DMS79 treated with DMSO at 0.1 percent for 48 hours (cell line): ENCODE measurements at places on chromosomes 3 and 15.

DNA sequence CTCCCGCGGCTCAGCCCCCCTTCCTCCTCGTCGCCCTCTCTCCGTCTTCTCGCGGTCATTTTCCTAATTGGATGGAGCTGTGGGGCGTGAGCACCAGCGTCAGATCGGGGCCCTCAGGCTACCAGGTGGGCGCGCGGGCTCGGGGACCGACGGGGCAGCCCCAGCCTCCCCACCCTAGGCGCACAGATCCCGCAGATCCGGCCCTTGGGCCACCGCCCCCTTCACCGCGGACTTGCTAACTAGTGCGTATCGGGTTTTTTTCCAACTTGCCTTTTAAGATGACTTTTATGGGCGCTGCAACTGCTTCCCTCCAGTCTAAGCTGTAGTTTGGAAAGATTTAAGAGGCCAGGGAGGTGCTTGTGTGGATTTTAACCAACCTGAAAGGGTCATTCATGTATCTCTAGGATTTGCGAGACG, 1.3 kb downstream of the ZNF710 start:
- DNase-seq, result peak; percentile 14

- peak; percentile 99 for DNase-seq
Observed at GRCh38 chr3:134911586-134912548, 116.8 kb downstream of the EPHB1 start.

- peak; percentile 2 for DNase-seq
Observed at GRCh38 chr3:10950476-10951294, 41.9 kb upstream of the SLC6A1 start.

DNA sequence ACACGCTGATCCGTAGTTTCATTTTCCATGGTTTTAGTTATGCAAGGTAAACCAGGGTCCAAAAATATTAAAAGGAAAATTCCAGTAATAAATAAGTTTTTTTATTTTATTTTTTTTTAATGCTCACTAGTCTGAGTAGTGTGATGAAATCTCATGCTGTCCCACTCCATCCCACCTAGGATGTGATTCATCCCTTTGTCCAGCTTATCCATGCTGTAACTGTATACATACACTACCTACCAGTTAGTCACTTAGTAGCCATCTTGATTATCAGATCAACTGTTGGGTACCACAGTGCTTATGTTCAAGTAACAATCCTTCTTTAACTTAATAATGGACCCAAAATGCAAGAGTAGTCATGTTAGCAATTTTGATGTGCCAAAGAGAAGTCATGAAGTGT, 75.2 kb downstream of the ESYT3 start:
- no peak for DNase-seq

GRCh38 chr15:67927501-67928168, 87.8 kb upstream of the RNU6-1 start:
- peak; percentile 72 for DNase-seq

DNA sequence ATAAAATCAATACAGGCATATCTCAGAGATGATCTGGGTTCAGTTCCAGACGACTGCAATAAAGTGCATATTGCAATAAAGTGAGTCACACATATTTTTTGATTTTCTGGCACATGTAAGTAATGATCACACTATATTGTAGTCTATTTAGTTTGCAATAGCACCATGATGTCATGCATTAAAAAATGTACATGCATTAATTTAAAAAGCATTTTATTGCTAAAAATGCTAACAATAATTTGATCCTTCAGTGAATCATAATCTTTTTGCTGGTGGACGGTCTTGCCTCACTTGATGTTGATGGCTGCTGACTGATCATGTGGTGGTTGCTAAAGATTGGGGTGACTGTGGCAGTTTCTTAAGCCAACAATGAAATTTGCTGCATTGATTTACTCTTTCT, 511.1 kb downstream of the OTOL1 start:
- DNase-seq, result no peak

DNA sequence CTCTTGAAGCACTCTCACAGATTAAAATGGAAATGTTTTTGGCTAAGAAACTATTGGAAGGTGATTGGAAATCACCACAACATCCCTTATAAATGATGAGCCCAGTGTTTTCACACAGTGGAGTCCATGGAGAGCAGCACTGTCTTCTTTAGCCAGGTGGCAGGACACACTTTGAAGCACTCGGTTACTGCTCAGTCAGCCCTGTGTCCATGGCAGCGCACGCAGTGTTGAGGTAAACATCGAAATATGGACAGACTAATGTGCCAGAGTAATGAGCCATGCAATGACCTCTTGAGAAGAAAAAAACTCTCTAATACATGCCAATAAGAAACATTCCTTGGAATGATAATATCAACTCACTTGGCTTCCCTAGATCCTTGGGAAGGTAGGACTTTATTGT, 66.6 kb downstream of the TGFBR2 start:
- no peak for DNase-seq

DNA sequence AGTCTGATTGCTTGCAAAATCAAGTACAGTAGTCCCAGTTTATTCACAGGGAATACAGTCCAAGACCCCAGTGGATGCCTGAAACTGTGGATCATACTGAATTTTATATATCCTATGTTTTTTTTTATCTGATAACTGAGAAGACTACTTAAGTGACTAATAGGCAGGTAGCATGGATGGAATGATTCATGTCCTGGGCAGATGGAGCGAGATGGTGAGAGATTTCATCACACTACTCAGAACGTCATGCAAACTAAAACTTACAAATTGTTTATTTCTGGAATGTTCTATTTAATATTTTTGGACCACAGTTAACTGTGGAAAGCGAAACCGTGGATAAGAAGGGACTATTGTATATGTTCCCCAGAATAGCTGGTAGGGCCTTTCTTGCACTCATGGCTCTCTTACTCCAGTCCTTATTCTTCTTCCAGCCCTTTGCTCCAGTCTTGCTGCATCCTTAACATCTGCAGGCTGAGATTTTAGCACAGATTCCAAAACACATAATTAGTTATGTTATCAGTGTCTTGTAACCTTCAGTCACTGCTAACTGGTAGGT, 290.0 kb downstream of the ADAMTSL3 start:
- no peak for DNase-seq

DNA sequence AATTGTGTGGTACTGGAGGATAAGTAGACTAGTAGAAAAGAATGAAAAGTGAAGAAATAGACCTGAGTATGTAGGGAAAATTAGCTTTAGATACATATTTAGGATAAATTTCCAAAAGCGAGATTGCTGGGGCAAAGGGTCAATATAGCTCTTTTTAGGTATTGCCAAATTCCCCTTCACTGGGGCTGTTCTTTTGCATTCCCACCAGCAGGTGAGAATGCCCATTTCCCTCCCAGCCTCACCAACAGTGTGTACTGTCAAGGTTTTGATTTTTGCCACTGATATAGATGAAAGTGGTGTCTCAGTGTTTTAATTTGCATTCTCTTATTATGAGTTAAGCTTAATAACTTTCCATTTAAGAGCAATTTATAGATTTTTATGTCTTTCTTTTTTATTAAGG, 35.7 kb upstream of the BHLHE40 start:
- DNase-seq, result no peak

DNA sequence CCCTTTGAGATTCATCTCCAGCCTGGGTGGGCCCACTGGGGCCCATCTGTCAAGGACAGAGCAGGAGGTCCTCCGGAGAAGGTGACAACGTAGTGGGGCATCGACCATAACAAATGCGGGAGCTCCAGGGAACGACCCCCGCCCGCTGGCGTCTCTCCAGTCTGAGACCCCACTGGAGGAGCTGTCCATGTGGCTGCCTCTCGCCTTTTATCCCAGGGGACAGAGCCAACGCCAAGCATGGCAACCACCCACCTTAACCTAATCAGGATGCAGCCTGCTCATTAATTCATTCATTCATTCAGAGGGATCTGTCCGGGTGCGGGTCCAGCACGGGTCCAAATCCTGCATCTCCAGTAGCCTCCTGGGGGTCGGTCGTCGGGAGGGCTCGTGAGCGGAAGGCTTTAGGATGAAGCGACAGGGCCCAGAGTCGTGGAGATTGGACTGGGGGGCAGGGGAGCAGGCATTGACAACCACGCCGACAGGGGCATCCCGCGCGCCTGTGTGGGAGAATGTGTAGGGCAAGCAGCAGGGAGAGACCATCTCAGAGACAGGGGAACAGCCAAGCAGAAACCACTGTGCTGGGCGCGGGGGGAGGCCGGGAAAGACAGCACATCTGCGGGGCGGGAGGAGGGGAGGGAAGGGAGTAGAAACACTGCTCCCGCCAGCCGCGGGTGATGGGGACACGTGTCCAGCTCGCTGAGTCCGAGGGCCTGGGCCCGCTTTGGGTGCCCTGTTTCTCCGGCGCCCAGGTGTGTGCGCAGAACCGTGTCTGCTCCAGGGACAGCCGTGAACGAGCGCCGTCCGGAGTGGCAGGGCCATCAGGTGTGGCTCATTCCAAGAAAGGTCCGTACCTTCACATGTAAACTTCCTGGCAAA, 1.9 kb downstream of the PIGZ start:
- no peak for DNase-seq

DNA sequence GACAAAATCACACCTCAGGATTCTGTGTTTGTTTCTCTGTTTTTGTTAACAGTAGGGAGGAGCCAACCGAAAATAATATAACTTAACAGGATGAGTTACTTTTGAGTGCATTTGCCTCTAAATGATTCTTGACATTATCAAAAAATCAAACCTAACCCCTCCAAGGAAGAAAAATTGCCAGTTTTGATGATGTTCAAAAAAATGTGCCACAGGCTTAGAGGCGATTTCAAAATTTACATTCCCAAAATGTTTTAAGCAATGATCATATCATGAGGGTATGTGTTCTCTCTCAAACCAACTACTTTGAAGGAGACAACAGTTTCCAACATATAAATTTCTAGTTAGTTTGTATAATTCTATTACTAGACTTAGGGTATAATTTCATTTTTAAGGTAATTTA, 6.7 kb downstream of the VGLL3 start:
- DNase-seq, result no peak

DNA sequence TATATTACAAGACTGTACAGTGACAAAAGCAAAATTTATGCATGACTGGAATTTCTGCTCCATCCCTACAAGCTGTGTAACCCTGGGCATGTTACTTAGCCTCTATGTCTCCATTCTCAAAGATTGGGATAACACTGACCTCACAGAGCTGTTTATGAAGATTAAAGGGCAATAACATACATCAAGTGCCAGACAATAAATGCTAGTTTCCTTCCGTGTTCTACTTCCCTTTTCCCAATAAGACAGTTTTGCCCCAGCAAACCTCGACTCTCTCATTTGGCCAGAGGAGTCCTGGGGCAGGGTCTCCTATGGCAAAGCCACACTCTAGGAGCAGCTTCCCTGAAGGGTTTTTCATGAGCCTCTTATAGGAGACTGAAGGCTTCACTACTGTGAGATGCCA, 7.5 kb downstream of the HEXA start:
- no peak for DNase-seq

- no peak for DNase-seq
Observed at GRCh38 chr3:68007621-68008226, 353.3 kb upstream of the SUCLG2 start.

- DNase-seq, result no peak
Observed at GRCh38 chr15:70533931-70534742, 229.2 kb downstream of the UACA start.

GRCh38 chr3:152121270-152121636, 147.5 kb upstream of the MBNL1 start:
- DNase-seq, result no peak

GRCh38 chr3:31926543-31926942, 54.5 kb downstream of the OSBPL10 start:
- DNase-seq, result no peak

DNA sequence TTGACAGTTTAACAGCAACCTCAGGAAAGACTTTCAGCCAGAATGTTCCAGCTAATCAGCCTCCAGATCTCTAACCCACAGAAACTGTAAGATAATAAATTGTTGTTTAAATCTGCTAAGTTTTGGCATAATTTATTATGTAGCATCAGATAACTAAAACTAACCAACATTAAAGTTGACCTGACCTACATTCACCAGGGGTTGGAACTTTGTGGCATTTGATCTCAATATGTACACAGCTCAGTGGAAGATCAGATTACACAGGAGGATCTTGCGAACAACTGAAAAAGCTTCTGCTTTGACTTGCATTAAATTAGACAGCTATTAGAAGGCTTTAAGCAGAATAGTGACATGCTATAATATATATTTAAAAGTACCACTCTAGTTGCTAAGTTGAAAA, 91.4 kb upstream of the POU1F1 start:
- DNase-seq, result no peak
